ENCODE measurements at places on chromosomes 12 and 14.

- no peak for DNase-seq
Observed at GRCh38 chr14:33510063-33510481, 440.8 kb downstream of the EGLN3 start.

GRCh38 chr14:42572032-42572431 is 965.4 kb downstream of the LRFN5 start:
- DNase-seq, result no peak

DNA sequence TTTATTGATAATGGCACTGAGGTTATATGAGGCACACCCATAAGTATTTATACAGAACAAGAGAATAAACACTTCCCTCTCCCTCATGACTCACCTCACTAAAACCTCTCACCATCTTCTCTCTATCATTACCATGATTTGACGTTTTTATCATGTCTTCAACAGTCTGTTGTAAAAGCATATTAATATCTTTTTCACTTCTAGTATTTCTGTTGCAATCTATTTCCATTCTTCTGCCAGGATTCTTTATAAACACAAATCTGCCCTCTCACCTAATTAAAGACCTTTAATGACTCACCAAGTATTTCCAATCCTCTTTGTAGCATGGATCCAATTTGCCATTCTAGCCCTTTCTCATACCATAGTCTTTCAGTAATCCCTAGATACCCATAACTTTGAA is 527.7 kb downstream of the SLC16A7 start:
- DNase-seq, result no peak

- no peak for DNase-seq
Observed at GRCh38 chr14:73851000-73851399, 631 bp upstream of the PTGR2 start.

- no peak for DNase-seq
Observed at GRCh38 chr12:49922349-49923034, 18.8 kb upstream of the FAIM2 start.

- DNase-seq, result no peak
Observed at GRCh38 chr12:3189282-3189681, 112.1 kb downstream of the TSPAN9 start.

DNA sequence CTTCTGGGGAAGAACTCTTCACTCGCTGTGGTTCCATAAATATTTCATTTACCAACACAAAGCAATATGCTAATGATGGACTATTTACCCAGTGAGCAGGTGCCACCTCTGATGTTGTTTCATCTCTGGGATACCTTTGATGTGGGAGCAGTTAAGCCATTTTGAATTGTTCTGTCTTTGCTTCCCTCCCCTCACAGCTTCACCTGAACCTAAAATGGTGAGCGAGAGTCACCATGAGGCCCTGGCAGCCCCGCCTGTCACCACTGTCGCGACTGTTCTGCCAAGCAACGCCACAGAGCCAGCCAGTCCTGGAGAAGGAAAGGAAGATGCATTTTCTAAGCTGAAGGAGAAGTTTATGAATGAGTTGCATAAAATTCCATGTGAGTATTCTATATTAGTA is 352.7 kb downstream of the SYT1 start:
- DNase-seq, result no peak

GRCh38 chr12:10101648-10102220 is 2.9 kb upstream of the CLEC1A start:
- DNase-seq, result no peak

- no peak for DNase-seq
Observed at GRCh38 chr12:54195737-54196347, 7.1 kb upstream of the SMUG1 start.

- no peak for DNase-seq
Observed at GRCh38 chr12:67241482-67241881, 27.7 kb upstream of the CAND1 start.

DNA sequence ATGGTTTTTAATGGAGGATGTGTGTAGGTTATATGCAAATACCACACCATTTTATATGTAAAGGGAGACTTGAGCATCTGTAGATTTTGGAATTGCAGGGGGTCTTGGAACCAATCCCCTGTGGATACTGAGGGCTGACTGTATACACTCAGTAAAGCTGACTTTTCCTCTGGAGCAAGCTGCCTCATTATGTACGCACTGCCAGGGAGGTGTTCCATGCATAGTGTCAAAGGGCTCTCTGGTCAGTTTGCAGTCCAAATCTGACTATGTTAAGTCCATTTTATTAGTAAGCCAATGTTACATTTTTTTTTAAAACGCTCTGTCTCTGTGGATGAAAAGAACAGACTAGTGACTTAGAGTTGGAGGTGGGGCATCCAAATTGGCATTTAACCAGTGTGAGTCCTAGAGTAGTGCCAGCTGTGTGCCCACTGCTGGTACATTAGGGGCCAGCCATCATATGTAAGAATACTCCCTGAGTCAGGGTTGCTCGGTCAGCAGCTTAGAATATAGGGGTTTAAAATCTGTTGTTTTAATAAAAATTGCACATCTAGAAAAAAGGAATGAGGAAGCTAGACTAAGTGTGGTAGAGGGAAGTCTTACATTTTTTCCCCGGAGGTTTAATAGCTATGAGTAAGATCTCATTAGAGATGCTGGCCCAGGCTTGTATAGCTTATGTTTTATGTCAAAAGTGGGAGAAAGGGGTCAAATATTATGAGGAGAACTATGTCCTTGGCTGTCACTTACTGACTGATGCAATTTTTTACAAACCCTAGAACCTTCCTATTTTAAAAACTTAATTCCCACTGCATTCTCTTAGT is 87.0 kb downstream of the TESC start:
- DNase-seq, result no peak

DNA sequence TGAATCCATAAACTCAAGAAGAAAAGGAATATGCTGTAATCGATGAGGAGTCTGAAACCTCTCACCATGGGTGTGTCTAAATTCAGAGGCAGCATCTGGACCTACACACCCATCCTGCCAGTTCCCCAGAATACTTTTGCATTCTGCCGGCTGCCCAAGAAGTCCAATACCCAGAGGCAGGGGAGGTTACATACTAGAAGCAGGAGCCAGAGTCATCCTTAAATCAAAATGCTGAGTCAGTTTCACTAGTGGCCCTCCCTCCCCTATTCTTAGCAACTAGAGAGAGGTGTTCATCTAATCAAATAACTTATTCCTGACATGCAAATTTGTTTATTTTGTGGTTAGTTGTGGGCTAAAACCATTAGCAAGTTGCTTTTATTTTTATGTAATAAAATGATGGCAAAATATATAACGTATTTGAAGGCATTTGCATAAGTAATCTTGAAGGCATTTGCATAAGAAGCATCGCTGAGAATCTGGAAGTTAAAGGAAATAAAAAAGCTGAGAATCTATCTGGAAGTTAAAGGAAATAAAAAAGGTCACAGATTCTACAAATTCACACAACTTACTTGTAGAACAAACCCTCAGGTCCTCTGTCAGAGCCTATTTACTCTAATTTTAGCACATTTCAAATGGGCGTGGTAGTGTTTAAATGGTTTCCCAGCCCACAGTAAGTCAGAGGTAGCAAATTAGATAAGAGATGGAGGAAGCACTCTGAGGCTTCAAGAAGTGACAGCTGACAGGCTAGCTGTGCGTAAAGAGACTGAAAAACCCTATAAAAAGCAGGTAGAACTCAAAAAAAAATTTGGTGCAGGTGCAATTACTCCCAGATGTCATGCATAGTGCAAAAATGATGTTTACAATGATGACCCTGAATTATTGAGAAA is 7.8 kb downstream of the BHLHE41 start:
- DNase-seq, result no peak

DNA sequence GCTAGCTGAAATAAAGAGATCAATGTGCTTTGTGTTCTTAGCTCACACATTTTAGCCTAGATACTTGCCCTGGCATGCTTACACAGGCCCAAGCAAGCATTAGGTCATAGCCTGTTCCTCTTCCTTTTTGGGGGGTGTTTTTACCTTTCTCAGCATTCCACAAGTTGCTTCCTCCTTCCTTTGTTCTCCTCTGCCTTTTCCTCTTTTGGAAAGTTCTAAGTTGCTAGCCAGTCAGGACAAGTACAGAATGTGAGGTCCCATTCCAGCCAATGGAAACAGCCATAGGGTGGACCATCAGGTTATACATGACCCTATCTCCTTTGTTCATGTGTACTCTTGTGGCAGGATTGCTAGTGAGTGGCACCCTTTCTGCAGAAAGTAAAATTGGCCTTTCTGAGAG is 154.9 kb downstream of the RASSF9 start:
- no peak for DNase-seq
